Activated CD8-positive, alpha-beta memory T cell treated with anti-CD3 and anti-CD28 coated beads for 24 hours (primary cell): ENCODE measurements at places on chromosomes 7 and 10.

DNA sequence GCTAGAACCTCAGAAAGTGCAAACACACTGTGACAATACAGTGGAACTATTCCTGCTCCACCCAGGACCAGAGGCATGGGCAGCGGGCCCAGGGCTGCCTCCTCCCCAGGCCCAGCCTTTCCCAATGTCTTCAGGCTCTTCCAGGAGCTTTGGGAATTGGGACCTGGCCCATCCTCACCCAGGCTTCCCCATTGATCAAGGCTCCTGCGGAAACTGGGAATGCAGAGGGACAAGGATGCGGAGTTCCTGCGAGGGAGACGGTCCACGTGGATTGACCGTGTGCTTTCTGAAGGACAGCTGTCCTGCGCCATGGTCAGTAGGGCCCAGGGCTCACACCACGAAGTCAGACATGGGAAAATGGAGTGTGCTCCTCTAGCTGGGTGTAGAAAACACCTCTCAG lies 56.6 kb downstream of the CSGALNACT2 start:
- no peak for DNase-seq

DNA sequence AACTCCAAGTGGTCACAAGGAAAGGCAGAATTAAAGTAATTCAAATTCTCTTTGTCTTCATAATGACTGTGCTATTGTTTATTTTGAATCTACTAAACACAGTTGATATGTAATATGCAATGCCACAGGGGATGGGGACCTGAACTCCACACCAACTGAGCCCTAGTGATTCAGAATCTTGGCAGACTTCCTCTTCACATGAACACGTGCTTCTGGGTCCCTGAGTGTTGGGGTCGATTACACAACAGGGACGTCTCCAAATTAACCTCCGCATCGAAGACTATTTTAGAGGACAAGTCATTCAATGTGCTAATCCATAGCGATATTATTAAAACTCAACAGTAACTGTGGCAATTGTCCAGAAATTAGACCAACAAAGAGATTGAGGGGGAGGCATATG lies 95.3 kb upstream of the CARD11 start:
- DNase-seq, result no peak

GRCh38 chr10:33938001-33938400 lies 603.5 kb upstream of the NRP1 start:
- DNase-seq, result no peak

GRCh38 chr7:128100225-128100948 lies 69.2 kb upstream of the LRRC4 start:
- no peak for DNase-seq

- DNase-seq, result no peak
These were observed 9.5 kb downstream of the CHRM2 start for GRCh38 chr7:136877990-136878389.

GRCh38 chr7:134477954-134478353 lies 19.1 kb upstream of the AKR1B1 start:
- DNase-seq, result no peak

GRCh38 chr7:94417901-94418300 lies 23.2 kb downstream of the COL1A2 start:
- no peak for DNase-seq

GRCh38 chr10:22335173-22335933 lies 9.9 kb upstream of the SPAG6 start:
- DNase-seq, result peak; percentile 83

DNA sequence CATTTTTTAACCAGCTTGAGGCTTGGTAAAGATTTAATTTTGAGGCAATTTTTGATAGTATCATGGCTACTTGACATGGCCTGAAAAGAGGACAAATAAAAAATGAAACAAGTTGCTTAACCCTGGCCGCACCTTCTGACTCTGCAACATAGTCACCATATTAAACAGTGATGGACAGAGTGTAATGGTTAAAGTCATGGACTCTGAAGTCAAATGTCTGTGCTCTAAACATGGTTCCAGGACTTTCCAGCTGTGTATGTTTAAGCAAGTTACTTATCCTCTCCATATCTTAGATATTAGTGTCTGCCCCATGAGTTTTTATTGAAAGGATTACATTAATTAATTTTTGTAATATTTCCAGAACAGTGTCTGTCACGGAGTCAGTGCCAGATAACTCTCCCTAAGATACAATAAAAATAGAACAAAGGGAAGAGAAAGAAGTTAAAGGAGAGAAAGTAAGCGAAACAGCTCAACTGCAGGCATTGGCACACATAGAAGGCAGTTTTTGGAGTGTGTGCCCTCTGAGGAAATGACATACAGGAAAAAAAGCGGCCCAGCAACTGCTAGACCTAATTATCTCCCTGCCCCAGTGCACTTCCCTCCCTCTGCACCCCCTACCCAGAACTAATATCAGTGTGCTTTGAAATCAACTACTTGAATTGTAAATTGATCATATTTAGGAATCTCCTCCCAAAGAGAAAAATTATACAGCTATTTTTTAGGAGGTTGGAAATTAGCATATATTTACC lies 65.3 kb downstream of the MACC1 start:
- no peak for DNase-seq

DNA sequence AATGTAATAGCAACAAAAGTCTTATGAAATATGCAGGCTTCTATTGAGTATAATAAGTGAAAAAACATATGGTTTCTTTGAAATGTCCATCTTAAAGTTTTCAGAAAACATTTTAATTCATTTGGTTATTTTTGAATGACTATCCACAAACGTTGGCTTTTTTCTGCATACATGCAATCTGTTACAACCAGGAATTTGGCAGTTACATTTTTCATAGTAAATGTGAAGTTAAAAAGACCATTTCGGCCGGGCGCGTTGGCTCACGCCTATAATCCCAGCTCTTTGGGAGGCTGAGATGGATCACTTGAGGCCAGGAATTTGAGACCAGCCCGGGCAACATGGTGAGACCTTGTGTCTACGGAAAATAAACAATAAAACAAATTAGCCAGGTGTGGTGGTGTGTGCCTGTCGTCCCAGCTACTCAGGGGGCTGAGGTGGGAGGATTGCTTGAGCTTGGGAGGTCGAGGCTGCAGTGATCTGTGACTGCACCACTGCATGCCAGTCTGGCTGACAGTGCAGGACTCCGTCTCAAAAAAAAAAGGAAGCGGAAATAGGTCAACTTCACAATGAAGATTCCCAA lies 73.9 kb upstream of the NMT2 start:
- DNase-seq, result no peak

- DNase-seq, result no peak
These were observed 67.7 kb downstream of the FGFR2 start for GRCh38 chr10:121530481-121531075.

DNA sequence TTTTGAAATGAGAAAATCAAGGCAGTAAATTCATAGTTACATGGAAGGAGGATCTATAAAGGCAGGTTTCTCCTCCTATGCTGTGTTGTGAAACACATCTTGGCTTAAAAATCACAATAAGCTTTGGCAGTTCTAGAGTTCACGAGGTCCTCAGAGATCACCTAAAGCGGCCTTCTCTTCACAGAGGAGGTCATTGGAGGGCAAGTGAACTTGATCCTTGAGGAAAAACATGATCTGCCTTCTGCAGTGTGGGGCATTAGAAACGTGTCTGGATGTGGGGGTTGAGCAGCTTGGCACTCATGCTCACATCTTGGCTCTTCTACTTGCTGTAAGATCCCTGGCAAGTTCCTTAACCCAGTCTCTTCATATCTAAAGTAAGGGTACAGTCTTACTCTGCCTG lies 96.1 kb upstream of the BMPER start:
- DNase-seq, result no peak

- no peak for DNase-seq
These were observed 17.7 kb upstream of the GTPBP4 start for GRCh38 chr10:970311-971149.

DNA sequence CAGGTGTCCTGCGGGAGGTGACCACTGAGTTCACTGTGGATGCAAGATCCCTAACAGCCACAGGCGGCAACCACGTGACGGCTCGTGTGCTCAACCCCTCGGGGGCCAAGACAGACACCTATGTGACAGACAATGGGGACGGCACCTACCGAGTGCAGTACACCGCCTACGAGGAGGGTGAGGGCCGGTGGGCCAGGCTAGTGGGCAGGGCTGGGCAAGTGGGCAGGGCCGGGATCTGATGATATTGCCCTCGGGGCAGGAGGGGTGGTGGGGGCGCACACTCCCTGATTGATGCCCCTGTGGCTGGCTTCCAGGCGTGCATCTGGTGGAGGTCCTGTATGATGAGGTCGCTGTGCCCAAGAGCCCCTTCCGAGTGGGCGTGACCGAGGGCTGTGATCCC lies 15.8 kb downstream of the FLNC start:
- no peak for DNase-seq

- DNase-seq, result no peak
These were observed 7.9 kb upstream of the EN2 start for GRCh38 chr7:155449869-155450557.

DNA sequence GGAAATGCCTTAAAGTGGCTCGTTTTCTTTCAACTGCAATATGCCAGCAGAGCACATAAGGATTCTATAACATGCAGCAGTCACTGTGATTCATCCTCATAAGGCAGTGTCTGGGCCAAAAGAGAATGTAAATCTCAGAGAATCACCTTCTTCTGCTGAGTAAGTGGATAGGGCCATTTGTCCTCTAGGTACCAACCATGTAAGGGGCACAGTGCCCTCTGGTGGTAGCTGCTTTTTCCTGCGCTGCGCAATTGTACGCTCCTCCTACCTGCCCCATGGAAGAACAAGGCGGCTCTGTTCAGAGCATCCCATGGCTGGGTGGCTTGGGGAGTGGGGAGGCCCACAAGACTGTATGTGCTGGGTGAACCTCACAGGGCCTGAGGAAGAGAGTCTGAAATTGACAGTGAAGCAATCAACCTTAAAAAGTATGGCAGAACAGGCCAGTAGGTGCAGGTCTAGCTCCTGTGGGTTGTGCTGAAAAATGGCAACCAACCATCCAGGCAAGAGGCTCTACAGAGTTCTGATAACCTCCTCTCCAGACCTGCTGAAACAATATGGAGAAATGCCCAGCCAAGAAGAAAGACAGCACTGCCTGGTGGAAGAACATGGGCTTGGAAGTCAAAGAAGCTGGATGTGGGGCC lies 78.6 kb upstream of the C10orf90 start:
- peak; percentile 68 for DNase-seq

DNA sequence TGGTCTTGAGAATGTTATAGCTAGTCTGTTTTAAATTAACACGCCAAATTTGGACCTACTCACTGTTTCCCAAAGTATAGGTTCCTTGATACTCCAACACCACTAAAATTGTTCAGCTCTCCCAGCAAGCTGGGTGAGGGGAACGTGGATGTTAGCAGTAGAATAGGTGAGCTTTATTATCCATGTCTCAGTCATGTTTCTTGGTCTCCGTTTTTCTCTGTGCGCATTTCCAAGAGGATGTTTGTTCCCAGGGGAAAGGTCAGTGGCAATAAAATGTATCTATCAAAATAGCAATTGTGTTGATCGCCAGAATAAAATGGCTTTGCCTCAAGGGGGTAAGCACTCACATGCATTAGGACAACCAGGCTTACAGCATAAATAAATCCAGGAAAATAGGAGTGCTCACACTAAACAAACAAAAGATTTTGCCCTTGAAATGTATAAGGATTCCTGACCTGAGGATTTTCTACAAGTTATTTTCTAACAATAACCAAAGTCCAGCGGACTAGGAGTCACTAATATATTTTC lies 187.0 kb upstream of the C7orf33 start:
- DNase-seq, result no peak

GRCh38 chr7:21412410-21412851 lies 15.5 kb upstream of the SP4 start:
- no peak for DNase-seq

GRCh38 chr7:33471636-33472242 lies 342.4 kb downstream of the BBS9 start:
- no peak for DNase-seq

- no peak for DNase-seq
These were observed 35.9 kb downstream of the CCDC3 start for GRCh38 chr10:12965571-12965970.

- DNase-seq, result no peak
These were observed 58.8 kb upstream of the SRRM3 start for GRCh38 chr7:76142861-76143260.
